Activated CD4-positive, alpha-beta memory T cell treated with anti-CD3 and anti-CD28 coated beads, Interleukin-2, amount 10 ng/mL, durations not matched to agents 7 days and 5 days (primary cell): ENCODE measurements at places on chromosomes 11 and 22. TPM values are rescaled to one million over a fixed set of nuclear protein-coding genes. Genes with fewer than 3 reads are reported as not detected.

GRCh38 chr22:49331878-49332277 lies 495.8 kb downstream of the BRD1 start:
- H3K36me3 ChIP-seq: no peaks in the 10 kb centered on the region
- no peaks in the 10 kb centered on the region for H3K27me3 ChIP-seq
- H3K4me1 ChIP-seq: no peaks in the 10 kb centered on the region
- H3K4me3 ChIP-seq: no peak overlapping the region

- no peak for DNase-seq
- no peak overlapping the region for H3K4me3 ChIP-seq
- peaks cover 18% of the 10 kb centered on the region for H3K4me1 ChIP-seq
- no peak overlapping the region for H3K27ac ChIP-seq
- no peaks in the 10 kb centered on the region for H3K27me3 ChIP-seq
These were observed 4.7 kb downstream of the CCDC34 start for GRCh38 chr11:27358296-27358695.

DNA sequence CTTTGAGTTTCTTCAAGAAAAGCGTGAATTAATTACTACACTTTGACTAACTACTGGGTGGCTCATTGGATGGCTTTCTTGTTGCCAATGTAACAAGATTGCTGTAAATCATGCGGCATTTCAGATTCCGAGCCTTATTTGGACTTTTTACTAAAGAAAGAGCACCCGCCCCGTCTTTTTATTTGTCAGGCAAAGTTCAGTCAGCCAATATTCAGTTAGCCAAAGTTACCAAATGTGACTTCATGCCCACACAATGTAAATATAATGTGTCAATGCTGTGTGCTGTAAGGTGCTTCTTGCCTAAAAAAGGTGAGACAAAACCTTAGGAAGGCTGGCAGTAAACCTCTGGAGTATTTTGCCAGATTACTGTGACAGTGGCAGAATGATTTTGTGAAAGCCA lies 14.8 kb downstream of the FLI1 start:
- H3K36me3 ChIP-seq: peaks cover 85% of the 10 kb centered on the region
- no peak for DNase-seq
- H3K4me1 ChIP-seq: peaks cover 81% of the 10 kb centered on the region

DNA sequence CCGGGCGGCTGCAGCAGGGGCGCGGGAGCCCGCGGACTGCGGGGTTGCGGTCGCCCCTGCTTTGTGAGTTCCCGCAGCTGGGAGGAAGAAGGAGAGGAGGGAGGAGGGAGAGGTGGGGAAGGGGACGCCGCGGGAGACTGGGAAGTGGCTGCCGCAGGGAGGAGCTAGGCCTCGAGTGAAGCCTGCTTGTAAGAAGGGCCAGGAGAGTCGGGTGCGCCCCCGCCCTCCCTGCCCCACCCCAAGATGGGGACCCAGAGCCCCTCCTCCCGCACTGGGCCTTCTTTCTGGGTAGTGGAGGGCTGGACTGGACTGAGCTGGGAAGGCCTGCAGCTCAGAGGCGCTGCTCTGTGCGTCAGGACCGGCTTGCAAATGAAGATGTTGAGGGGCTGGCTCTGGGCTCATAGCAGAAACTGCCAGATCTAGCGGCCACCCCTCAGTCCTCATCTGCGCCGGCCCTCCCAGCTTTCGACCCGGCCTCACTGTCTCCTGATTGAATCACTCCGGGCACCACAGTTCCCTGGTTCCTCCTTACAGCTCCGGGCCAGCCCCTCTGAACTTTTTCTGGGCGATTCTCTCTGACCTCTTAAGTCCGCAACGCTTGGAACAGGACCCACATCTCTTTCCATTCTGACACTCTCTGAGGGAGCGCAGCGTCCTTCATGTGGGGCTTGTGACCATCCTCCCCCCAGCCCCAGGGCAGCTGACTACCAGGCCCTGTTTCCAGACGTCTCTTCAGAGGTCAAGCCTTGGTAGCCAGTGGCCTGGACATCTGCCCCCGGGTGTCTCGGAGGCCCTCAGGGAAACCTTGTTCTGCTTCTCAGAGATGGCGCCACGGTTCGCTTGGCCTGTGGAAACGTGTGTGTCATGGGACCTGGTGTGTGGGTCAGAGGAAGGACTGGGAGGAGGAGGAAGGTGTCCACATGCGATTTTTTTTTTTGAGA lies 21.9 kb downstream of the SERPINH1 start:
- H3K27me3 ChIP-seq: peaks cover 2% of the 10 kb centered on the region
- H3K4me1 ChIP-seq: peaks cover 28% of the 10 kb centered on the region

The TMEM135 gene
- total RNA-seq: 46.9 TPM
